Nucleus accumbens (tissue), 56 donors: ENCODE measurements at places on chromosomes 4 and X.

DNA sequence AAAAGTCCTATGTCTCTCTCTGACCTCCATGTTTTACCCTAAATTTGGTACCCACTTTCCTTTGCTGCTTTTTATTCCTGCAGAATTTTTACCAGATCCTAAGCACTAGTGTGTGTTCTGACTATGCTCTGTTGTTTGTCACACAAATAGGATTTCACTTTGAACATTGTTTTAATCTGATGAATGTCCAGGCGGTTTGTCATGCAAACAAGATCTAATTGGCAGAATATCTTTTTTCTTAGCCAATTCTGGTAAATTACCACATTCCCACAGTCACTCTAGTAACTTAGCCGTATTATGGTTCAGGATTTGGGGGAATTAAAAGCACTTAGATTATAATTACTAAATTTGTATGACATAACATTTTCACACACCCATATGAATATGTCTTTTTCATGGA, 557.2 kb upstream of the BOD1L1 start:
- no peak for DNase-seq

- no peak for DNase-seq
Measured at GRCh38 chr4:150585611-150586010, 3.7 kb downstream of the MAB21L2 start.

DNA sequence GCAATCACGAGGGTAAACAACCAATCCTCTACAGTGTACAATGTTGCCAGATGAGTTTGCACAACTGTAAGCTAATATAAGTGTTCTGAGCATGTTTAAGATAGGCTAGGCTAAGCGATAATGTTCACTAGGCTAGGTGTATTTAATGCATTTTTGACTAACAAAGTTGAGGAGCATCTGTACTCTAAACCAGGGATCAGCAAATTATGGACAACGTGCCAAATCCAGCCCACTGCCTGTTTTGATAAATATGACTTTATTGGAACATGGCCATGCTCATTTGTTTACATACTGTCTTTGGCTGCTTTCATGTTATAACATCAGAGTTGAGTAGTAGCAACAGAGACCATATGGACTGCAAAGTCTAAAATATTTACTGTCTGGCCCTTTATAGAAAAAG, 46.3 kb upstream of the ARHGEF6 start:
- DNase-seq: no peak

DNA sequence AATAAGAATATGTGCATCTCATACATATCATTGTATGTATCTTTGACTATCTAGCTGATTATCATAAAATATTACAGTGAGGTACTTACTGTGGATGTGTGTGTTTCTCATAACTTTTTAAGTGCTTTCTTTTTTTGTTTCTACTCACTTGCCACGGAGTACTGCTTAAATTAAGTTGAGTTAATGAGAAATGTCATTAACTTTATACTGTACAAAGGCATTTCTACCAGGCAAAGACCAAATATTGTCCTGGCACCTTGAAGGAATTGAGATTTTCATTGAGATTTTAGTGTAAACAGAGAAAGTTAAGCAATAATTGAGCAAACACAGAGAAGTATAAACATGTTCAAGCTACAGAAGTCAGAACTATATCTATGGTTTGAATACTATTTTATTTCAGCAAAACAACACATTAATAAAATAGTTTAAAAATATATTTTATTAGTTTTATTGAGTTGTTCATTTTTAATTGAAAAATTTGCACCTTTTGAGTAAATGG, 1750.0 kb downstream of the PCDH7 start:
- DNase-seq: no peak
